ENCODE measurements at places on chromosomes 4 and X.

GRCh38 chr4:175431694-175432093 lies 380.4 kb downstream of the GPM6A start:
- no peak for DNase-seq

DNA sequence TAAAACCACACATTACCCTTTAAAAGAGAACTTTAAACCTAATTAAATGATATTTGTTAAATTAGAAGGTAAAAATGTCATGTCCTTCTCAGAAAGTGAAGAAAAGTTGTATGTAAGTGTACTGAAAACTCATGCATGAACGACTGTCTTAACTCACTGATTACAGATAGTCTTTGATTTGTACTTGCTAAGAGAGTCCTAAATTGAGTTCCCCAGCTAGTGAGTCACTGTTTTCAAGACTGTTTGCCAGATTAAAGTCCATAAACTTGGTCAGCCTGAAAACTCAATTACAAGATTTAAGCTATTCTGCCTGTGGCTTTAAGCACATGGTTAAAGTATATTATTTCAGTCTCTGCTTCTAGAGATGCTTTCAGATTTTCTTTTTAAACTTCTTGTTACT lies 124.9 kb upstream of the ZCCHC13 start:
- no peak for DNase-seq

GRCh38 chr4:64016893-64017292 lies 392.4 kb downstream of the TECRL start:
- no peak for DNase-seq

DNA sequence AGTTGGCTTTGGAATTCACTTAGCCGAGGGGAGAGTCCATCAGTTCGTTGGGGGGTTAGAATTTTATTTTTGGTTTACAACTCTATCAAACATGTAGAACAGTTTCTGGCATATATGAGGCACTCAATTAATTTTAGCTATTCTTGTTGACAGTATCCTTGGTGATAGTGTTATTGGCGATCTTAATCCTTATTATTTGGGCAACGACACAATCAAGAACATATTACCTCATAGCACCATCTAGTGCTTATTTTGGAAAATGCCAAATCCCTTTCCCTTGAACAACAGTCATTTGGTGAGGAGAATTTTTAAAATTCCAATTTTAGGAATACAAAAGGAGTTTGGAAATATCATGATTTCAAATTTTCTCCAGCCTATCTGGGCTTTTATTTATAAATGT lies 17.9 kb upstream of the PGRMC1 start:
- DNase-seq: no peak

DNA sequence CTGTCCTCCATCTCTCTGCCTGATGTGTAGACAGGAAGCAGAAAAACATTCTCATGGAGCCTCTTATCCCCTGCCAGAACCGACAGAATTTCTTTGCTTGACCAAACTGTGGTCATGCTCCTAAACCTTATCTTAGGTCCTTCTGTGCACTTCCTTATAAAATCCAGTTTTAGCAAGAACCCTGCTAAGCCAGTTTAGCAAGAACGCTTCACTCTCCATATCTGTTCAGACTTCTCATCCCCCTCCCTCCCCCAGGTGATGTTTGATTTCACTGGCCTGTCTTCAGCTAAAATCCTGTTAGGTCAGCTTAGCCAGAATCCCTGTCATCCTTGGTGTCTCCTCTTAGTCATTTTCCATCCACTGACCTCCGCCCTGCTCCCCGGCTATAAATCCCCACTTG lies 1130.9 kb upstream of the PRKX start:
- DNase-seq: no peak

GRCh38 chrX:63746278-63746677 lies 38.7 kb downstream of the ARHGEF9 start:
- no peak for DNase-seq

GRCh38 chr4:84856468-84857049 lies 109.9 kb downstream of the WDFY3 start:
- no peak for DNase-seq

DNA sequence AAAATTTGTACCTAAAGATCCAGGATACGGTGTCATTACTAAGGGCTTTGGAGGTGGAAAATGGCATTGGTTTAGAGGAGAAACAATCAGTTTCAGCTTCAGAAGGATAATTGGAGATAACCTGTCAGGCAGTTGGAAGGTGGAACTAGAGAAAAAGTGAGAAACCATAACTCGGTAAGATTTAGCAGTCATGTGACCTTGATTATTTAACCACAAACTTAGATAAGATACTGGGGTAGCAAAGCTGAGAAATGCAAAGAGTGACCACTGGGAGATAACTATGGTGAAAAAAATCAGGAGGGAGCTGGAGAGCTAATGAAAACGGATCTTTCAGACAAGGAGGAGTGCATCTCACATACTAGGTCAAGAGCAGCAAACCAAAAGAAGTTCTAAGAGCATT lies 58.3 kb upstream of the SMARCA5 start:
- no peak for DNase-seq

DNA sequence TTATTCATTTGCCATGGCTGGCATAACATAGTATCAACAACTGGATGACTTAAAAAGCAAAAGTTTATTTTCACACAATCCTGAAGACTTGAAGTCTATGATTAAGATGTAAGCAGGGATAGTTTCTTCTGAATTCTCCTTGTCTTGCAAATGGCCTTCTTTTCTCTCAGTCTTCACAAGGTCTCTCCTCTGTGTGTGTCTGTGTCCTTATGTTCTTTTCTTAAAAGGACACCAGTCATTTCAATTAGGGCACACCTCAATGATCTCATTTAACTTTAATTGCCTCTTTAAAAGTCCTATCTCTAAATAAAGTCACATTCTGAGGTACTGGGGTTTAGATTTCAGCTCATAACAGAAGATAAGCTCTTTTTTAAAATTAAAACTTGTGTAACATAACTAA lies 399.7 kb downstream of the PABPC4L start:
- DNase-seq: no peak

GRCh38 chr4:141346144-141346543 lies 125.4 kb downstream of the ZNF330 start:
- DNase-seq: peak; percentile 36

DNA sequence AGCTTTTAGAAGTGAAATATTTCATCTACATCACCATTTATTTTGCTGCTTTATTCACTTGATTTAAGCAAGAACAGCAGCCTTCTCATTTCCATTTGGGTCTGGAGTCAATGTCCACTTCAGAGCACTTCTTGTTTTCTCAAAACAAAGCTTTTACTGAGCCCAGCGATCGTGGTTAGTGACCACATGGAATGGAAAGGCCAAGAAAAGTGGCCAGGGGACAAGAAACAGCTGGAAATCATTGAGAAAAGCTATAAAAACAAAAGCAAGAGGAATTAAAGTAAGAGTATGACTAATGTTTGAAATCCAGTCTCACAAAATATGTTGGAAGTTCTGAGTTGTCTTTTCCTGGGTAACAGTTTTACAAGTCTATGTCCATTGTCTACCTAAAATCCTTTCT lies 328.4 kb upstream of the INTU start:
- DNase-seq: no peak
